CD4-positive, alpha-beta memory T cell (primary cell): ENCODE measurements at places on chromosomes 7 and 10. TPM values are rescaled to one million over a fixed set of nuclear protein-coding genes. Genes with fewer than 3 reads are reported as not detected.
A peak's percentile ranks its signal among the peaks of the same experiment; 100 is the strongest.

The CYP26C1 gene
- total RNA-seq, result 0.20 TPM

The ANK3 gene
- 80.0 TPM for total RNA-seq

The OR2A12 gene
- not detected for total RNA-seq

- DNase-seq, result peak; percentile 54
- H3K4me3 ChIP-seq, result peak overlapping the region; percentile 77
- H3K4me1 ChIP-seq, result peaks cover 59% of the 10 kb centered on the region
- peak overlapping the region; percentile 87 for H3K27ac ChIP-seq
Observed at GRCh38 chr10:119652361-119652730, 1.2 kb downstream of the BAG3 start.

GRCh38 chr7:154598396-154598795 is 404.5 kb downstream of the PAXIP1 start:
- H3K36me3 ChIP-seq, result no peaks in the 10 kb centered on the region
- no peak for DNase-seq
- no peak overlapping the region for H3K27ac ChIP-seq
- H3K4me3 ChIP-seq, result no peak overlapping the region
- no peaks in the 10 kb centered on the region for H3K4me1 ChIP-seq

DNA sequence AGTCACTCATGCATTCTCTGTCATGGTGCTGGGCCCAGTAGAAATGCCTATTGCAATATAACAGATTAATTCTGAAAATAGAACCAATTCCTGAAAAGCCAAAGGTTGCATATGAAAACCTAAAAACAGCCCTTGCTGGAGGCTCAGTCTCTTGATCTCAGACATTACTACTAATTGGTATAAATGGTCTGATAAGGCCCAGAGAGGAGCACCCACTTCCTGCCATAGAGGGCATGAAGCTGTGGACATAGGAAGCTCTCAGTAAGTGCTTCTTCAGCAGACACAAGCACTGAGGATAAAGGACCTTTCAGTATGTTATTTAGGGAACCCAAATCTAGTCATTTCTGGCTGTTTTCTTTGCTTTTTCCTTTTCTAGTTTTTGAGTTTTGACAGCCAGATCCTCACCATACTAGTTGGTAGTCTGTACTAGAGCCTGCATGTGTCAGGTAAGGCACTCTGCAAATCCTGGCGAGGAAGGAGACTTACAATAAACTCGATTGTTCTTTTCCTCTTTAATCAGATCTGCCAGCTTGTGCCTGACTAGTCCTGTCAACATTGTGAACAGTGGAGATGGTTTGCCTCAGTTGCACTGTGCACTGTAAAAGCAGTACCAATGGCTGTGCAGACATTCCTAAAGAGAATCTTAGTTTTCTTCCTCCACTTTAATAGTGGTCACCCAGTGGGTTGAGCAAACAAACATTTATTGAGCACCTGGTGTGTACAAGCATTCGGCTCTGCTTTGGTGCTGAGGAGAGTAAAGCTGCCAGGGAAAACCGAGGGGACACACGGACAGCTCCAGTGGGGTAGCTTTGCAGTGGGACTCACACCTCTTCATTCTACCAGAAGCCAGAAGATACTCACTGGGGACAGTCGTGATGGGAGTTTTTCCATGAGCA is 140.9 kb downstream of the CHN2 start:
- H3K4me1 ChIP-seq, result peaks cover 27% of the 10 kb centered on the region
- H3K36me3 ChIP-seq, result no peaks in the 10 kb centered on the region
- no peak overlapping the region for H3K27ac ChIP-seq
- no peak overlapping the region for H3K4me3 ChIP-seq
- no peak for DNase-seq
- no peaks in the 10 kb centered on the region for H3K27me3 ChIP-seq
